Neural crest cell (in vitro differentiated cells): ENCODE measurements at places on chromosomes 12 and 14. TPM values are rescaled to one million over a fixed set of nuclear protein-coding genes. Genes with fewer than 3 reads are reported as not detected.

DNA sequence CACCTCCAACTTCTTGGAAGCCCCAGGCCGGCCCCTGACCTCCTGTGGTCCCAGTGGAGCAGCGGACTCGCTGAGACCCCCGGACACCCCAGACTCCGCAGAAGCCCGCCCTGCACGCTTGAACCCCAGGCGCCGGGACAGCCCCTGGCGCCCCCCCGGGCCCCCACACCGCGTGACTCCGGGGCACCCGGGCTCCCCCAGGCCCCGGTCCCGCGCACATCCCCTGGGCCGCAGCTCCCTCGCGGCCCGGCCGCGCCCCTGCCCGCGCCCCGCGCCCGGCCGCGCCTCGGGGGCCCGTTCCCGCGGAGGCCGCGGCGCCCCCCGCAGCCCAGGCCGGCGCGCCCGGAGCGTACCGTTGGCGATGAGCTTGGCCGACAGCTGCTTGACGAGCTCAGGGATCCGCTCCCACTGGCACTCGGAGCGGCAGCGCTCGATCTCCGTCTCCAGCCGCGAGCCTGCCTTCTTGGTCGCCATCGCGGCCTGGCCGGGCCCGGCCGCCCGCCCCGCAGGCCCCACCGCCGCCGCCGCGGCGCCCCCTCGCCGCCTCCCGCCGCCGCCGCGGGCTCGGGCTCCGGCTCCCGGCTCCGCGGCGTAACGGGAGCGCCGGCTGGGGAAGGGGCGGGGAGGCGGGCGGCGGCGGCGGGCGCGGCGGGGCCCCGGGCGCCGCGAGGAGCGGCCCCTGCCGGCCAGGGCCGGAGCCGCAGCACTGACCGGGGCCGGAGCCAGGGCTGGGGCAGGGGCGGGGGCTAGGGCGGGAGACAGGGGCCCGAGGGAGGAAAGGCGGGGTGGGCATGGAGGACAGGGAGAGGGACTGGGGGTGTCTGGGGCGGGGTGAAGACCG lies at the start of gene TTC7B:
Gene TTC7B (minus strand): TSS at position 609 of the 841 bp plus-strand sequence. CDS start 135 bp downstream, at position 474.
- peak within 1 kb of the TSS; percentile 92 for H3K4me3 ChIP-seq
- no peaks in the 10 kb centered on the region for H3K36me3 ChIP-seq
- H3K27me3 ChIP-seq: no peaks in the 10 kb centered on the region
- H3K27ac ChIP-seq: peak within 1 kb of the TSS; percentile 92
- H3K4me1 ChIP-seq: peaks cover 30% of the 10 kb centered on the region
- peak; percentile 42 for DNase-seq

GRCh38 chr12:62581288-62582064 lies 114.8 kb downstream of the MON2 start:
- no peak for DNase-seq
- peaks cover 24% of the 10 kb centered on the region for H3K4me1 ChIP-seq
- no peak overlapping the region for H3K4me3 ChIP-seq
- no peaks in the 10 kb centered on the region for H3K27me3 ChIP-seq
- no peak overlapping the region for H3K27ac ChIP-seq
- H3K36me3 ChIP-seq: no peaks in the 10 kb centered on the region

- H3K27ac ChIP-seq: peak overlapping the region; percentile 87
- peak overlapping the region; percentile 94 for H3K4me3 ChIP-seq
- DNase-seq: no peak
- H3K4me1 ChIP-seq: peaks cover 41% of the 10 kb centered on the region
- peaks cover 31% of the 10 kb centered on the region for H3K27me3 ChIP-seq
Observed at GRCh38 chr12:55716582-55716957, 724 bp downstream of the BLOC1S1 start.

DNA sequence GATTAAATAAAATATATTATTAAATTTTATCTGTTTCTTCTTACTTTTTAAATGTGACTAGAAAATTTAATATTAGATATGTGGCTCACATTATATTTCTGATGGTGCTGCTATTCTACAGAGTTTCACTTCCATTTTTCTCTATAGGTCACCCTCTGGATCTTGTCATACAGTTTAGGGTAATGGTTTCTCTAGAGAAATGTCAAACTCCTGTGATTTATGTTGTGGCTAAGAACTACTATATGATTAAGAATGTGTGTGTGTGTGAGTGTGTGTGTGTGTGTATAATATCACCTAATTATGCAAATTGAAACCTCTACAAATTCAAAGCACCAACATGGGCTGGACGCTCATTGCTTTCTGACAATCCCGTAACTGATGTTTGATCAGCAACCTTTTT lies 325.9 kb downstream of the ADAMTS20 start:
- H3K4me3 ChIP-seq: no peak overlapping the region
- peaks cover 12% of the 10 kb centered on the region for H3K36me3 ChIP-seq
- DNase-seq: no peak

DNA sequence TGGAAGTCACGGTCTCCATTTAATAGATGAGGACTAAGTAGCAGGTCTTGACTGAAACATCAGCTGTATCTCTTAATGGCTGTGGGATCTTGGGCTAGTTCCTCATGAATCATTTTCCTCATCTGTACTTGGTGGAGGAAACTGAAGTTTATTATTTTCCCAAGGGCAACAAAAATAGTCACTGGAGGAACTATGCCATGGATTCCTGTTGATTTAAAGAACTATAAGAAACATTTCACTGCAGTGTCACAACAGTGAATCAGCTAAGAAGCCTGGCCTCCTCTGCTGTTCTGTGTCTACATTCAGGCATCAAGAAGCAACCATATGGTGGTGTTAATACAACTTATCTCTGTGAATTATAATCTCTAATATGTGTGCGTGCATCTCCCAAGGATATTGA lies 200.5 kb downstream of the STXBP6 start:
- no peaks in the 10 kb centered on the region for H3K27me3 ChIP-seq
- H3K36me3 ChIP-seq: no peaks in the 10 kb centered on the region
- peaks cover 16% of the 10 kb centered on the region for H3K4me1 ChIP-seq
- DNase-seq: no peak
- no peak overlapping the region for H3K27ac ChIP-seq

- H3K4me3 ChIP-seq: no peak overlapping the region
- no peaks in the 10 kb centered on the region for H3K36me3 ChIP-seq
- peaks cover 9% of the 10 kb centered on the region for H3K4me1 ChIP-seq
- no peak overlapping the region for H3K27ac ChIP-seq
- no peak for DNase-seq
- H3K27me3 ChIP-seq: no peaks in the 10 kb centered on the region
Observed at GRCh38 chr14:30159374-30159773, 231.7 kb upstream of the PRKD1 start.

DNA sequence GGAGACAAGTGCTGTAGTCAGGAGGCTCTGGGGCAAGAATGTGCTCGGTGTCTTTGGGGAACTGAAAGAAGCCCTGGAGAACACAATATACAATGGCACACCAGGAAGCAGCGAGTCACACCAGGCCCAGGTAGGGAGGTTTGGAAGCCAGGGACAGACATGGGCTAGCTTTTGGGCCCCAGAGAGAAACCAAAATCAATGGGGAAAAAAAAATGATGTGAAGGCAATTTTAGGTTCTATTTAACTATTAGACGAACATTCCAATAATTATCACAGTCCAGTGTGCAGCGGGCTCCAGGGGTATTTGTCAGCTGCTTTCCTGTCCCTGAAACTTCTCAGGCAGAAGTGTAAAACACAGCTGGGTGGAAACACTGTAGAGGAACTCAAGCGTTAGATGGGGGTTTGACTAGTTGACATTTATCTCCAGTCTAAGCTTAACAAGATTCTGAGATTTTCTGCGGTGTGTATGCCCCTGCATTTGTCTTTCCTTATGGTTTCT lies 21.8 kb upstream of the EGLN3 start:
- no peaks in the 10 kb centered on the region for H3K4me1 ChIP-seq
- peaks cover 3% of the 10 kb centered on the region for H3K36me3 ChIP-seq
- no peaks in the 10 kb centered on the region for H3K27me3 ChIP-seq
- DNase-seq: no peak
- no peak overlapping the region for H3K4me3 ChIP-seq

GRCh38 chr14:104250175-104250574 lies 111.8 kb downstream of the KIF26A start:
- no peak overlapping the region for H3K27ac ChIP-seq
- H3K4me1 ChIP-seq: no peaks in the 10 kb centered on the region
- no peaks in the 10 kb centered on the region for H3K36me3 ChIP-seq
- no peak for DNase-seq

TMEM132C gene
- total RNA-seq: 10.6 and 10.9 TPM in 2 replicates

KRT3 gene
- total RNA-seq: not detected in 2 replicates

ZBTB39 gene
- 27.9 and 28.6 TPM in 2 replicates for total RNA-seq

TAS2R20 gene
- total RNA-seq: 1.1 TPM in 2 replicates
